Activated CD4-positive, alpha-beta T cell treated with anti-CD3 and anti-CD28 coated beads, Interleukin-2, amount 50 U/mL, for 16 hours (primary cell): ENCODE measurements at places on chromosomes 16 and 17.

- peak; percentile 37 for DNase-seq
Observed at GRCh38 chr16:56780646-56781045, 50.7 kb downstream of the NUP93 start.

DNA sequence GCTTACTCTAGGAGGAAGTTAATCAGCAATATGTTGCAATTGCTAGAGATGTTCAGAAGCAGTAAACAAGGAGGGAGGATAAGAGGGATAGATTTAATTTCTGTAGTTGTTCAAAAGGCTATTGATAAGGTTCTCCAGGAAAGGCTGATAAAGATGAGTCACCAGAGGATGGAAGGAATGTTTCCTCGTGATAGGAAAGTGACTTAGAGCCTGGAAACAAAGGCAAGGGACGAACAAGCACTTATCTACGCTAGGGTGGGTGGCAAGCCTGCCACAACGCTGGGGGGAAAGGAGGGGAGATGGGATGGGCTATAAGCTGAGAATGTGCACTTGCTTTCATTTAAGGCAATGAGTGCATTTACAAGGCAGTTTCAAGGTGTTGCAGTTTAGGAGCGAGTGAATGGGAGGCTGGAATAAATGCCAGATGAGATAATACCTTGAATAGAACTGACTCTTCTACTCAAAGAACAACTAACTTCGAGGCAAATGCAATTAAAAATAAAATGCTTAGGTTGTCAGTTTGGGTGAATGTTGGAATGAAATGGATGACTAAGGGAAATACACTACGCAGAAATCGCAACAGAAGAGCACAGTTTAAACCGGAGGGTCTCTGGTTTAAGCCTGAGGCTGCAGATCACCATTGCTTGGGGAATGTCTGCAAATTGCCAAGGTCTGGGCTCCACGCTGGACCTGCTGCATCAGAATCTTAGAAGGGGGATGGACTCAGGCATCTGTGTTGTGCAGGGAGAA is 76.0 kb upstream of the RBBP6 start:
- no peak for DNase-seq

DNA sequence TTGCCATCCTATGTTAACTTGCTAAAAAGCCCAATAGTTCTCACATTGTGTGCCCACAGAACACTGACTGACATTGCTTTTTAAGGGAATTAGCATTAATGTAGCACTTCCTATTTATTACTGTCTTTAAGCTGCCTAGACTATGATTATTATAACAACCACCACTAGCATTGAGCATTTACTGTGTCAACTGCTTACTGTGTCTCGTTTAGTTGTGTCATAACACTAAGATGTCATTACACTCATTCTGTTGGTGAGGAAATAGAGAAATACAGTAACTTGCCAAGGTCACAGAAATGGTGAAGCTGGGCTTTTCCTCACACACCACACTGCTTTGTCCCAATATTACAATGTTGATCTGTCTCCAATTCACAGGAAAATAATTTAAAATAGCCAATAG is 30.2 kb downstream of the TRIM25 start:
- DNase-seq: no peak

DNA sequence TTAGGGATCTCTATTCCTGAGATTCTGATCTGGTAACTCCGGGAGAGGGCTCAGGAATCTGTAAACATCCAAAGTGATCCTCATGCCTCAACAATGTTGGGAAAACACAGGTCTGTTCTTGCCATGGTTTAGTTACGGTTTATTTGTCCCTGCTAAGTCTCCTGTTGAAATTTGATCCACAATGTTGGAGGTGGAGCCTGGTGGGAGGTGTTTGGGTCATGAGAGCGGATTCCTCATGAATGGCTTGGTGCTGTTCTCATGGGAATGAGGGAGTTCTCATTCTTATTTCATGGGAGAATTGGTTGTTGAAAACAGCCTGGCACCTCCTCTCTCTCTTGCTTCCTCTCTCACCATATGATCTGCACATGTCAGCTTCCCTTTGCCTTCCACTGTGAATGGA is 608.6 kb upstream of the GOT2 start:
- no peak for DNase-seq

- DNase-seq: no peak
Observed at GRCh38 chr17:56744721-56745120, 89.0 kb downstream of the C17orf67 start.

- peak; percentile 35 for DNase-seq
Observed at GRCh38 chr16:17261197-17261858, 209.4 kb downstream of the XYLT1 start.
